Stimulated activated CD8-positive, alpha-beta memory T cell treated with anti-CD3 and anti-CD28 coated beads, Interleukin-4, amount 100 ng/mL, for 24 hours (primary cell): ENCODE measurements at places on chromosomes 4 and X.

- no peak for DNase-seq
These were observed 185.8 kb downstream of the RNF150 start for GRCh38 chr4:140947506-140947905.

- no peak for DNase-seq
These were observed 54.6 kb downstream of the PTCHD1 start for GRCh38 chrX:23389196-23389792.

DNA sequence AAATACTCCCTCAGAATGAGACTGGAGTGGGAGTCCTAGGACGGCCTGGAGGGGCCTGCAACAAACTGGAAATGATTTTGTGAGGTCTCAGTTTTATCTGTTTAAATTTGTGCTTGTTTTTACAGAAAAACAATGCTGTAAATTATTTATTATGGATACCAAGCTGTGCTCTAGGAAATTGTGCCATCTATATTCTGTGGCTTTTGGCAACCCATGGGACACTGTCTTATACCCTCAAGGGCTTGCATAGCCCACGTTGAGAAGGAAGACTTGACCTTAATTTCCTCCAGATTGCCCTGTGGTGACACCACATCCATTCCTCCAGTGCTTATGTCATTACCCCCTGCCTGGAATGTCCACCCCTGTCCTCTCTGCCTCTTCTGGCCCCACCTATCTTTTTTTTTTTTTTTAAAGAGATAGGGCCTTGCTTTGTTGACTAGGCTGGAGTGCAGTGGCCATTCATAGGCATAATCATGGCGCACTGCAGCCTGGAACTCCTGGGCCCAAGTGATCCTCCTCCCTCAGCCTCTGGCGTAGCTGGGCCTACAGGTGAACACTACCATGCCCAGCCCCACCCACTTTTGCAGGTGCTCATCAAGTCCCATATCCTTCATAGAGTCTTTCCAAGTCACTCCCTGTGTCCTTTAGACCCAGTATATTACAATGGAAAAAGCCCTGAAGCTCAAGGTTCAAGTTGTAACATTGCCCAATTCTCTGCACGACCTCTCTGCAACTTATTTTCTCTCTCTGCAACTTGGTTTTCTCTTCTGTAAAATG is 77.4 kb downstream of the HPRT1 start:
- no peak for DNase-seq

GRCh38 chr4:54505996-54506395 is 151.8 kb upstream of the KIT start:
- DNase-seq = no peak

- DNase-seq = no peak
These were observed 10.6 kb upstream of the RASGEF1B start for GRCh38 chr4:81482326-81482725.

DNA sequence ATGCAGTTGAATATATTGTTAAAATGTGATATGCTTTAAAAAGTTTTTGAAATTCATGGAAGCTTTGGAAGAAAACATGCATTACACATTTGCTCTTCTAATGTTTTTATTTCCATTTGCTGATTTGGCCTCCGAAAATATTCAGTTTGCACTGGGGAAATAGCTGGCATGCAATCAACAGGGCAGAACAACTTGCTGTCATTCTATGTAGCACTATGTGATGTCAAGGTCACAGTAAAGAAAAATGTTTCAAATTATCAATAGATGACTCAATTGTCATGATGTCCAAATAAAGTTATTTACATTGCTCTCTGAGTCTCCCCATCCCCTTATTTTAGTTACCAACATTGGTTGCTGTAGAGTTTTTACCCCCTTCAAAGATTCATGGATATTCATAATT is 119.2 kb downstream of the TLL1 start:
- no peak for DNase-seq

DNA sequence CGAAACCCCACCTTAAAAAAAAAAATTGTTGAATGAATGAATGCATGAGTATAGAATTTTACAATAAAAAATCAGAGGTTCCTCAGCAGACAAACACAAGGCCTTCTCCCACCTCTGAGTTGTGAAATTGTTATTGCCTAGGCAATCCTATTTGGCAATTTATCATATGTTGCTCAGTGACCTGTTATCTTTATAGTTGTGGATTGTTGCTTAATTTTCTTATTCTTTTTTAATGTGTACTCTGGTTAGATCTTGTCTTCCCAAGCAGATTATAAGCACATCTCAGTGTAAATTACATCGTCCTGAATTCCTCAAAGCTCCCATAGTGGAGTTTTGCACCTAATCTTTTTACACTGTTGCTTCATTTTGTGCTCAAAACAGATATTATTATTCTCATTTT is 71.9 kb downstream of the RBM47 start:
- no peak for DNase-seq

DNA sequence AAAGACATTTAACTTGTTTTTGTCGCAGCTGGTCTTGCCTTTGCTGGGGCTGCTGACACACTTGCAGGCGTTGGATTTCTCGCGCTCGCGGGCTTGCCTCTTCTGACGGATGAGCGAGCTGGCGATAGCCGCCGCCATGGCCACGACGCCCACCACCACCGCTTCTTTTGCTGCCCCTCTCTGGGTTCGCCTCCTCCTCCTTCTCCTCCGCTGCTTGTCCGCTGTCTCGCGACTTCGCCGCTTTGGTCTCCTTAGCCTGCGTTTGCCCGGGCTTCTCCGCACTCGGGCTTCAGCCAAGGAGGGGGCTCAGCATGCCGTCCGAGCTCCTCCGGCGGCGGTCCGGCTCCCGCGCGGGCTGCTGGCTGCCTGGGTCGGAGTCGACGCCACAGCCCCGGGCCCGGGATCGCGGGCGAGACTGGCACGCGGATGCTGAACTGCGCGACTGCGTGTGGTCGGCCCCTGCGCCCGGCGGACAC is 613 bp downstream of the FGF13 start:
- no peak for DNase-seq

DNA sequence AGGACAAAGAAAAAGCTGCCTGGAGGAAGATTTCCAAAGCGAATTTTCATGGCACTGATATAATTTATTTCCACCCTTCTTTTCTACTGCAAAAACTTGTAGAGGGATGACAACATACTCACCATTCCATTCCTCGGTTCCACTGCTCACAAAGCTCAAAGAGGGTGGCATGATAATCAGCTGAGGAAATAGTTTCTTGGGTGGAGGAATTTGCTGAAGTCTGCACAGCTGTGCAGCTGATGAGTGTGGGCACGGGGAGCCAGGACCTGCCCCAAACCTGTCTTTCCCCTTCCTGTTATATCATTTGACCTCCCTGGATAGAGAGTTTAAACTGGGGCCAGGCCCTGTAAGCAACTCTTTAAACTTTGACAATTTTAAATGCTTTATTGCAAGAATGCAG is 160.6 kb downstream of the PACRGL start:
- no peak for DNase-seq
